ENCODE measurements at places on chromosomes 3 and 15.

- no peak for DNase-seq
Observed at GRCh38 chr3:6985848-6986247, 124.9 kb downstream of the GRM7 start.

- no peak for DNase-seq
Observed at GRCh38 chr15:72042865-72043264, 75.1 kb downstream of the MYO9A start.

- DNase-seq: no peak
Observed at GRCh38 chr3:173025941-173026340, 115.1 kb downstream of the SPATA16 start.

- no peak for DNase-seq
Observed at GRCh38 chr15:90953947-90954711, 555 bp upstream of the RCCD1 start.

GRCh38 chr3:48519277-48519643, 15.3 kb upstream of the SHISA5 start:
- DNase-seq: no peak

- DNase-seq: no peak
Observed at GRCh38 chr3:37475435-37475834, 301.1 kb upstream of the LRRFIP2 start.

DNA sequence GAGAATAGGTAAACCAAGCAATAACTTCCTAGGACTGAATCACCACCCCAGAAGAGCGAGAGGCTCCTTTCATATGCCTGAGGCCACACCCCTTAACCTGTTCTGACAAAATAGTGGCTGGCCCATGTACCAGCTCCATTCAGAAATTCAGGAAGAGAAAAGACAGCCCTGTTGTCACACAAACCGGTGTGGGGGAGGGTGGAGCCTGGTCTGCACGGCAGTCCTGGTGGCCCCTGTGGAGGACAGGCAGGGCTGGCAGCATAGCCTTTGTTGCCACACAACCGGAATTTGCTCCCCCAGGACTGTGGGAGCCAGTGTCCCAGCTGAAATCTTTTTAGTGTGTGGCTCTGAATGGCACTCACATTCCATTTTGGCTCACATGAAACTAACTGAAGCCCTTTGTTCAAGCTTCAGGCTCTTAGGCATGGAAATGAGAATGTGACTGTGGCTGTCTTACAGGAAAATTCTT, 23.8 kb downstream of the RLBP1 start:
- peak; percentile 66 for DNase-seq

GRCh38 chr3:184314363-184314699, at the start of gene EIF4G1:
EIF4G1 (plus strand) TSS chr3:184314606; CDS start chr3:184315797, 1,191 bp downstream.
- DNase-seq: peak; percentile 94

DNA sequence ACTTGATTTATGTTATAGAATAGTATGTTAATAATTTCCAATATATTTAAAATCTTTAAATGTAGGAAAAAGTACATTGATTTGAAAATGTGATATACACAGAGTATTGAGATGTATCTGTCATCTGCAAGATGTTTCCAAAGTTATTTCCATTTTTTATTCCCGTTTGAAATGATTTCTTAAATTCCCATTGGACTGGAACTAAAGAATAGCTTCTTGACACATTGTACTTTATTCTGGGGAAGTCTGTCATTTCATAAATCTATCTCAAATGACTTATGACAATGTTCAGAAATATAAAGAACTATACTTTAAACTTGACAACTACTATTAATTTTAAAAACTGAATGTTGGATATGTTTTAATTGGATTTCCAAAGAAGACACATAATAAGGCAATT, 489.6 kb downstream of the ROBO2 start:
- no peak for DNase-seq

- DNase-seq: no peak
Observed at GRCh38 chr3:14877469-14877868, 58.7 kb downstream of the FGD5 start.

GRCh38 chr15:61742591-61742990, 317.7 kb downstream of the VPS13C start:
- DNase-seq: no peak

- peak; percentile 60 for DNase-seq
Observed at GRCh38 chr15:31974855-31975829, 55.2 kb upstream of the CHRNA7 start.

- no peak for DNase-seq
Observed at GRCh38 chr3:10310578-10310977, 10.3 kb downstream of the SEC13 start.

DNA sequence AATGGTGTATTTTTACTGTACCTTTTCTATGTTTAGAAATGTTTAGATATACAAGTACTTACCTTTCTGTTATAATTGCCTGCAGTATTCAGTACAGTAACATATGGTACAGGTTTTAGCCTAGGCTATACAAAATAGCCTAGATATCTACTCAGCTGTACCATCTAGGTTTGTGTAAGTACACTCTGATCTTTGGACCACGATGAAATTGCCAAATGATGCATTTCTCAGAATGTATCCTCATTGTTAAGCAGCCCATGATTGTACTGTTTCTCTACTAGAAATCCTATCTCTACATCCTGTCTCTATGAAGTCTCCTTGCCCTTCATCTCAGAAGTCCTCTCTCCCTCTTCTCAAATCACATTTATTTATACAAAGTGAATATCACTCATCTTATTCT, 32.8 kb upstream of the ZCWPW2 start:
- no peak for DNase-seq

- no peak for DNase-seq
Observed at GRCh38 chr15:36075333-36075732, 504.1 kb upstream of the CDIN1 start.

DNA sequence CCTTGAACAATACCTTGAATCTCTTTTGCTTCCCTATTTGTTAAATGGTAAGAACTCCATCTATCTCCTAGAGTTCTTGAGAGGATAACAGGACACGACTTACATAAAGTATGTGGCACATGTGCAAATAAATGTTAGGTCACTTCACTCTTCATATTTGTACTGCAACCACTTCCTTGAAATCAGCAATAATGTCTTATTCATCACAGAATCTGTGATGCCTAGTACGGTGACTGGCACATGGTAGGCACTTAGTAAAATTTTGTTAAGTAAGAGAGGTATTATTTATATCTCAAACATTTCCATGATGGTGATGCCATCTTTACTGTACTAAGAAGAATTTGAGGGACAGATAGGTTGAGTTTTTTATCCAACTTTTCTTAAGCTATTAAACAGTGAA, 14.3 kb downstream of the CD47 start:
- no peak for DNase-seq

DNA sequence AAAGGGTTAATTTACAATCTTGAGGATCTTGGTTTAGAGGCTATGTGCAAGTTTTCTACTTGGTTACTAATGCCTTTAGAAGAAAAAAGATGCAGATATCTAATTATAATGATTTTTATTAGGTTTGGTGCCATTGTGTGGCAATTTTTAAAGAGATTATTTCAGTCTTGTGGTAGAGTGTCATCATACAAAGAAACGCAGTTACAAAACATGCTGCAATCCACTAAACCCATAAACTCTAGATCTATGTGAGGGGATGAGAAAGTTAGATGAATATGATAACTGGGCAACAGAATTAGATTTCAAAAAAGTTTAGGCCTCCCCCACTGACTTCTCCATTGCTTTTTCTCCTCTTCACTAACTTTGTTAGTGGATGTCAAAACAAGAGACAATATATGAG, 106.0 kb downstream of the ARPP21 start:
- DNase-seq: no peak

GRCh38 chr3:171092467-171092911, 66.0 kb upstream of the SLC2A2 start:
- DNase-seq: no peak

GRCh38 chr3:138360869-138361525, 12.6 kb downstream of the MRAS start:
- no peak for DNase-seq

- DNase-seq: no peak
Observed at GRCh38 chr3:114848643-114849350, 298.3 kb downstream of the ZBTB20 start.

GRCh38 chr3:139974809-139975425, 39.9 kb downstream of the CLSTN2 start:
- no peak for DNase-seq
